NCI-H187 treated with DMSO at 0.1 percent for 48 hours (cell line): ENCODE measurements at places on chromosomes 3 and 15.
A peak's percentile ranks its signal among the peaks of the same experiment; 100 is the strongest.

GRCh38 chr15:44010089-44010488, 183.3 kb downstream of the WDR76 start:
- no peak for DNase-seq

GRCh38 chr3:171349392-171349791, 110.8 kb downstream of the TNIK start:
- DNase-seq: no peak

DNA sequence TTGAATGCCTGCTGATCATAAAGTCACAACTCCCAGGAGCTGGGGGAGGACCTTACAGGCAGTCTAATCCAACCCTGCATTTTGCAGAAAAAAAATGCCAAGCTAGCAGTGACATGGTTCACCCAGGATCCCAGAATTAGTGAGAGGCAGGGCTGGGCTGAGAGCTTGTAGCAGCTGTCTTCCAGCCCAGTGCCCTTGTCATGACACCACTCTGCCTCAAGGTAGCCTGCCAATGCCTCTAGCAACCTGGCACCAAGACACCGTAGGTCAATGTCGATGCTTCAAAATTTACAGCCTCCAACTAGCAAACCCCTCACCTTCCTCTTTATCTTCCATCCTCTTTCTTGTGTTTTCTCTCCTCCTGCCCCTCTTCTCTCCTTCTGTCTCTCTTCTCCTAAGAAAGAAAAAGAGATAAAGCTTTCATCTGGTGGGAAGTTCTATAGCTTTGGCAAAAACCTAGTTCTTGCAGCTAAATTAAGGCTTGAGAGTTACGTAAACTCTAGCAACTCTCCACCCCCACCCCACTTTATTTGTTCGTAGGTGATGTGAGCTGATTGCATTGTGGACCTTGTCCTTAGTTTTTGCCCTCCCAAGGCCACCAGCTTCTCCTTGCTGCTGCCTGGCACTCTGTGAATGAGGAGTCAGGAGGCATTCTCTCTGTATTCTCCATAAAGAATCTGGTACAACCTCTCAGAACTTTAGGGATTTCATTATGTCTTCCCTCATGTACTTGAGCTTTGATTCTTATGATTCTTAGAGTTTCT, 18.3 kb upstream of the BFSP2 start:
- no peak for DNase-seq

DNA sequence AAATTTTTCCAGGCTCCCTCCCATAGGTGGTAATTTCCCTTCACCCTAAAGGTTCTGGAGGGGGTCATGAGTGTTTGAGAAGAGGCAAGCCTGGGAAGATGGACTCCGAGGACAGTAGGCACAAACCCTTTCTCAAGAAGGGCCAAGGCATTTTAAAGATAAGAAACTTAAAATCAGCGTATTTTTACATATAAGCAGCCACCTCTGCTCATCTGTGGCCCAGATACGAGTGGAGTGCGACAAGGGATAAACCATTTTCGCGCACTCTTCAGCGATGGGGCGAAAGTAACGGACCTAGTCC, 539 bp downstream of the RASSF1 start:
- no peak for DNase-seq

DNA sequence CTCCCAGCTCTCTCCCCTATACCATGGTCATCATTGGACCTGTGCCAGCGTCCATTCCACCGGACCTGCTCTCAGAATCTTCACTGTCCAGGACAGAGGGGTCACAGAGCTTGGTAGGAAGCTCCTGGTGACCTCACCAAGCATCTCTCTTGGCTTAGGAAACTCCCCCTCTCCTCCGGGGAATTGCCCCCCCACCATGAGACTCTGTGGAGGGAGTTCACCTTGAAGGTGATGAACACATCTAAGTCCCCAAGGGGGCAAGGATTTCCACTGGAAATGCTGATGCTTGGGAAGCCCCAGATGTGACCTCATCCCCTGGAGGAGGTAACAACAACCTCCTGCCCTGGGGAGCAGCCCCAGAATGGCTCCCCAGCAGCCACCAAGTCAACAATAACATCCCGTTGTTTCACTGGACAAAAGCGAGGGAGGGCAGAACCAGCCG, 3.2 kb downstream of the SEMA7A start:
- DNase-seq: no peak

- DNase-seq: no peak
Observed at GRCh38 chr3:124107104-124107890, 115.4 kb upstream of the ROPN1 start.

GRCh38 chr15:66154581-66154980, 99.0 kb downstream of the MEGF11 start:
- DNase-seq: peak; percentile 15

DNA sequence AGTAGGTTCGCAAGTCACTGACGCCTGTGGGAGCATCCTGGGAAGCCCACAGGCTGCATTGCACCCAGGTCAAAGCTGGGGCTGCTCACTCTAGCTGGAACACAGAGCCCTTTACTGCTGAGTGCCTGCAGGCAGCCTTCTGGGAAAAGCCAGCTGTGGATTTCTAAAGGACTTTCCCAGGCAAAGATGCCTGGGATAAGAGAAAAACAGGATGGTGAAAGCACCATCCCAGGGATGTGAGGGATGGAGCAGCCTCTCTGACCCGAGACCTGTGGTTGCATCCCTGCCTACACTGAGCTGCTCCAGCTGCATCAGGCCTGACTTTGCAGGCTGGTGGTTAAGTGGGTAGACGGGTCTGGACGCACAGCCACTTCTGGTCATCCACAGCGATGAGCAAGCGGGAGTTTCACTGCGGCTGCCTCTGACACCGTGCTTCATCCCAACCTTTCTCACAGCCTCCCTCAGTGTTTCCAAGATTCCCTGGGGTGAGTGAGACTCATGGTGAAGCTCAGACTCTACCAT, 52.5 kb upstream of the AMOTL2 start:
- no peak for DNase-seq

- DNase-seq: no peak
Observed at GRCh38 chr3:138328341-138328740, 1.3 kb downstream of the NME9 start.

DNA sequence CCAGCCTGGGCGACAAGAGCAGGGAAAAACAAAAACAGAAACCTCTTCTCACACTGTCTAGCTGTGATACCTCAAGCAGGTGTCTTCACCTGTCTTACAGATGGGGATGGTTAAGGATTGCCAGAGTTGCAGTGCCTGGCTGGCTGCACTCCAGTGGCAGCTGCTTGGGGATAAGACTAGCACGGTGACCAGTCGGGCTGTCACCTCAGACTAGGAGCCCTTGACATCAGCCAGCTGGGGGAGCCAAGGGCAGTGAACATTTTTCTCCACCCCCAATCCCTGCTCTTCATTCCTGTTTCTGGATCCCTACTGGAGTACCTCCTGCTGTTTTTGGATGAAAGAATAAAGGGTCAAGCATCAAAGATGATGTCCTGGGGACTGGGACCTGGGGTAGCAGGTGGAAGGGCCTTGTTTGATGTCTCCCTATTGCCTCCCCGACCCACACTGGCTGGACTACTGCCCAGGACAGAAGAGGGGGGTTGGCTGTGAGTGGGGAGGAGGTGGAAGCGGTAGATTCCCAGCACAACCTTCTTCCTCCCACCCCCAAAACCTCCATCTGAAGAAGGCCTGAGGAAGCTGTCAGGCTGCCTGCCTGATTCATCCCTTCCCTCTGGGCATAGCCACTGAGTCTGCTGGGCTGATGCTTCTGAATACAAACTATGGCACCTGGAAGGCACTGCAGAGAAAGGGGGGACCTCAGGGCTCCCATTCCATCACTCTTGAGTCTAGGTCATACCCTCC, 7.0 kb upstream of the CPNE9 start:
- no peak for DNase-seq

GRCh38 chr3:58639001-58639400, 27.6 kb downstream of the FAM3D start:
- no peak for DNase-seq

- DNase-seq: no peak
Observed at GRCh38 chr3:132456136-132456535, 38.8 kb downstream of the DNAJC13 start.
